ENCODE measurements at places on chromosomes 11 and 22.

- no peak for DNase-seq
Measured at GRCh38 chr11:68200639-68201038, 12.5 kb downstream of the KMT5B start.

DNA sequence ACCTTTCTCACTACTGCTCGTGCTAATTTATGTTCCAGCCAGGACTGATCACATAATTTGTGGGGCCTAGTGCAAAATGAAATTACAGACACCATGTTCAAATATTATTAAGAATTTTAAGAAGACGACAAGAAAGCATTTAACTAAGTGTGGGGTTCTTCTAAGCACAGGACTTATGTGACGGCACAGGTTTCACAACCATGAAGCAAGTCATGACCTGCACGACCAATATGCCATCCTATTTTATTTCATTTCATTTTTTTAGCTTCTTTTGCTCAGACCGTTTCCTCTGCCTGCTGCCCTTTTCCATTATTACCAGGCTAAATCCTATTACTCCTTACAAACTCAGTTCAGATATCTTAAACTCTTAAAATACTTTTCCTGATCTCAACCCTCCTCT lies 462.5 kb downstream of the AASDHPPT start:
- DNase-seq: no peak

- DNase-seq: no peak
Measured at GRCh38 chr22:36116127-36116526, 44.4 kb downstream of the APOL3 start.

DNA sequence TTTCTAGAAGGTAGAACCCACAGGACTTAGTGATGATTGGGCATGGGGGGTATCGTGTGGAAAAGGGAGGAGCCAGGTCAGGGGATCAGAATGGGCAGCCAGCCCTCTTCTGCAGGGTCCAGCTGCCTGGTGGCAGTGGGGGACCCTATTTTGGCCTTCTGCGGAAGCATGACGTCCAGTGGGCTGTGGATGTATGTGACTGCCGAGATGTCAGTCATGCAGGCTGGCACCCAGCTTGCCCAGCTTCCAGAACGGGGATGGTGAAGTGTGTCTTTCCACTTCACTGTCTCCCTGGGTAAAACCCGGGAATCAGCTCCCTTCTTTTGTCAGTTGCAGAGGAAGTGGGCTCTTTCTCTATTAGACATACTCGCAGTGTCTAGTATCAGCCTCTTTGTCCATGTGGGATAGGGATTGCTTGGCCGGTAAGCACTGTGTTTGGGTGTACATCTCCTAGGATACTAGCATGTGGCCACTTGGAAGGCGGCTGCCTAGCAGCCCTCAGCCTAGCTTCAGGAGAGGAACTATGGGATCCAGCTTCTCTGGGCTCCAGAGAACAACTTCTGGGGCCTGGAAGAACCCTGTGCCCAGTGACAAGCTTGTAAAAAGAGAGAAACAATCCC lies 51.4 kb downstream of the GRIK4 start:
- DNase-seq: no peak

DNA sequence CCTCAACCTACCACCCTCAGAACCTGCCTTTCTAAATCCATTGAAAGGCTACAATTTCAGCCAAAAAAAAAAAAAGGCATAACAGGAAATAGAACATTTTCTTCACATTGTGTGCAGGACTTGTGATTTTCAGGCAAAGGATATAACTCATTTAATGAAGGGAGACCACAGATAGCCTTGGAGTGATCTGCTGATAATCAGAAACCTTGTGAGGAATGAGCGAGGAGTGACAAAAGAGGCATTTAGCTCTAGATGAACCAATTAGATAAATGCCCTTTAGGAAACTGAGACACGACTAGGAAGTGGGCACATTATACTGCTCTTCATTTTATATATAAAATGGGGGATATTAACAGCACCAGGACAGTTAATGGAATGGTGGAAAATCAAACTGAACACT lies 216.5 kb upstream of the GRIA4 start:
- DNase-seq: no peak

- DNase-seq: no peak
Measured at GRCh38 chr22:42683578-42684283, 34.5 kb upstream of the CYB5R3 start.

DNA sequence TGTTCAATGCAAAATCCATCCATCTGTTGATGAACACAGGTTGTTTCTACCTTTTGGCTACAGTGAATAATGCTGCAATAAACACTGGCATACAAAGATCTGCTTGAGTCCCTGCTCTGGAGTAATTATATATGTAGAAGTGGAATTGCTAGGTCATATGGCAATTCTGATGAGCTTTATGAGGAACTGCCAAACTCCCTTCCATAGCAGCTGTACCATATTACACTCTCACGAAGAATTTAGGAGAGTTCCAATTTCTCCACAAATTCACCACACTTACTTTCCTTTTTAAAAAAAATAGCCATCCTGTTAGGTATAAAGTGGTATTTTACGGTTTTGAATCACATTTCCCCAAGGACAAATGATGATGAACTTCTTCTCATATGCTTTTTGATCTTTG lies 62.2 kb downstream of the RSF1 start:
- DNase-seq: no peak

- no peak for DNase-seq
Measured at GRCh38 chr11:97729546-97730272, 1291.0 kb upstream of the CNTN5 start.

DNA sequence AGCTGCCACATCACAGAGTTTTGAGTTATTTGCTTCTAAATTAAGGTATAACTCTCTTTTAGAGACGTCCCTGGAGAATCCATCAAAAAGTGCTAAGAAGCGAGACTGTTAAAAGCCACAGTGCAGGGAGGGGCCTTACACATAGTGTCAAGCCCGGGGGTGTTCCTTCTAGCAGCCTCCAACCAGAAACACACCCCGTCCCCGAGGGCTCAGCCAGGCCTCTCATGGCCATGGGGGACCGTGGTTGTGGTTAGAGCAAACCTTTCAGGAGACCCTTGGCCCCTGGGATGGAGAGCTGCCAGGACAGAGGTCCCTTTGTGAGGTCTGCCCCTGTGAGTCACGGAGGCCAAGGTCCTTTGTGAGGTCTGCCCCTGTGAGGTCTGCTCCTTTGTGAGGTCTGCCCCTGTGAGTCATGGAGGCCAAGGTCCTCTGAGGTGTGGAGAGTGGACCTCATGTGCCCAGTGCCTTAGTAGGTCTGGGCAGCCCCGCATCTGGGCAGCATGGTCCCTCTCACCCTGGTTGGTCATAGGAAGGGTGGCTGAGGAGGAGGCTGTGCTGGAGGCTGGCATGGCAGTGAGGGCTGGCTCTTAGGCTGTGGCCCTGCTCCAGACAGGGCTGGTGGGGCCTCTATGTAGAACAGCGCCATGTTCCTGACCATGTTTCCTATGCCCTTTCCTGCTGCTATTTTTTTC lies 5.4 kb downstream of the GNAZ start:
- no peak for DNase-seq

- DNase-seq: no peak
Measured at GRCh38 chr11:122917311-122917710, 34.8 kb downstream of the JHY start.

DNA sequence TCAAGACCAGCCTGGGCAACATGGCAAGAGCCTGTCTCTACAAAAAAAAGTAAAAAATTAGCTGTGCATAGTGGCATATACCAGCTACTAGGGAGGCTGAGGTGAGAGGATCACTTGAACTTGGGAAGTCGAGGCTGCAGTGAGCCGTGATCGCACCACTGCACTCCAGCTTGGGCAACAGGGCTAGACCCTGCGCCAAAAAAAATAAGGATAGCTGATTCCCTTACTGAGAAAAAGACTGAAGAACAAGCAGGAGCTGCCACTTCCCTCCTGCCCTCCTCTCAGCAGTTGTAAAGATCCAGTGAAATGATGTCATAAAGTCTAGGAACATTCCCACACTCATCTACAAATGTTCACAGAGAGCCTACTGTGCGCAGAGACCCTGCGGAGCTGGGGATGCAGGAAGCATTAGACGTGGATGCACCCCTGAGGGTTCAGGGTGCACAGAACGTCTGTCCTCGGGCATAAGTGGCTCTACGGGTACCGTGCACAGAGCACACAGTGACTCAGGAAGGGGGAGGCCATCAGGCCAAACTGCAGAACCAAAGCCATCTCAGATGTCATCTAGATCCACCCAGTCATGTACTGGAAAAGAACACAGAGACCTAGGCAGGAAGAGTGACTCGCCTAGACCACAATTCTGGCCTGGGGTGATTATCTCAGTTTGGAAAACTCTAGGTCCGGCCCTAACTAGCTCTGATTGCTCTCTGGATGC lies 11.7 kb downstream of the SEC14L2 start:
- no peak for DNase-seq

DNA sequence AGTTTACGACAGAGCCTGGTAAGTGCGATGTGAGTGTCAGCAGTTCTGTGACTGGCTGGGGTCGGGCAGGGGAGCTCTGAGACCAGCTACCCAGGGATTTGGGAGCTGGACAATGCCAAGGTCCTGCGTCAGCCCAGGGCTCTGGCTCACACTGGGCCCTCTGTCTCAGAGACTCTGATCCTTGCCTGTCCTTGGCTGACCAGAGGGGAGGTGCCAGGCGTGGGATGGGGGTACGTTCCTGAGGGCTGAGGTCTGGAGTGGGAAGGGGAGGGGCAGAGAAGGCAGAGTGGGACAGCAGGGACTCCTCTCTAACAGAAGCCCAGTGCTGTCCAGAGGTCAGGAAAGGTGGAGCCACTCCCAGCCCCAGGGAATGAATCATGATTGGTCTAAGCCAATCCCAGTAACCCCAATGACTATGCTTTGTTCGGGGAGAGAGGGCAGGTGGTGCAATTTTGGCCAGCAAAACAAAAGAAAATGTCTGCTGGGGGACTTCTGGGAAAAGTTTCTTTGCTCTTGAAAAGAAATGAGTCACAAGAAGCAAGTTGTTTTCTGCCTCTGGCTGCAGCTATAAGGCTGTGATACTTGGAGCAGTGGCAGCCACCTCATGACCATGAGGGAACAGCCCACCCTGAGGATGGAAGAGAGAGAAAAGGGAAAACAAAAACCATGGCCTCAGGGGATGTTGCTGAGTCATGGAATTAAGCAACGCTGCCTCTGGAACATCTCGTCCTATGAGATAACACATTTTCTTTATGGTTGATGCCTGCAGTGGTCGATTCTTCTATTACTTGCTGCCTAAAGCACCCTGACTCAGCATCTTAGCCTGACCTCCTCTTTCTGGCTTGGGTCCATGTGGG lies 108.3 kb downstream of the CHST1 start:
- DNase-seq: no peak

- no peak for DNase-seq
Measured at GRCh38 chr11:11391169-11391568, 38.1 kb upstream of the CSNK2A3 start.

DNA sequence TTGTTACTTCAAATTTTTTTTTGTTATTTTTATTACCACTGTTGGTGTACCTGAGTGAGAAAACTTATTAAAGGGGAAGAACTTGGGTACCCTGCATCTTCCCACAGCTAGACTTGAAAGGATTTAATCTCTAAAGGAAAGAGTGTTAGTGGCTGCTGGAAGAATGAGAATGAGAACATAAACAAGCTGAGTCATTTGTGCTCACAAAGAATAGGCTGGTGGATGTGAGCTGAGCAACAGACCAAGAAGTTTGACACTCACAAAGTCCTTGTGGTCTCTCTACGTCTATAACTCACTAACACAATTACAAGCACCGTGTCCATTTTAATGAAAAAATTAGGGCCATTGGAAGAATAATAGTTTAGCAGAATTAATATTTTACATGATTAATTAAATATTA lies 217.6 kb upstream of the ANO5 start:
- DNase-seq: no peak

- DNase-seq: no peak
Measured at GRCh38 chr11:10108915-10109680, 184.9 kb downstream of the SBF2 start.

DNA sequence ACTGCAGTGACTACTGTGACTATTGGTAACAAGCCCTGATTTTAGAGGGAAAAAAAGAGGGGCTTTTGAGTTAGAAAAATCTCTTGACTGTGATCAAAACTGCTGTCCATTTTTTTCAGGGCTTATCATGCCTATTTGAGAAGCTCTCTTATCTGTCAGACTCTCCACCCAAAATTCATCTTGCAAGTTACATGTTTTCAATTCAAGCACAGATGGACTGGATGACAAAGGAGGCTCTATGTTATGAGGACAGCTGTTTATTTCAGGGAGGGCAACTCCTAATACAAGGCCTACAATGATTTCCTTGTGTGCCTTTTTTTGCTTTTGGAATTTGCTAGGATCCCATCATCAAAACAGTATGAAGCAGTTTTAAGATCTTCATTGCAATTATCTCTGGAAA lies 35.2 kb upstream of the USP47 start:
- no peak for DNase-seq

DNA sequence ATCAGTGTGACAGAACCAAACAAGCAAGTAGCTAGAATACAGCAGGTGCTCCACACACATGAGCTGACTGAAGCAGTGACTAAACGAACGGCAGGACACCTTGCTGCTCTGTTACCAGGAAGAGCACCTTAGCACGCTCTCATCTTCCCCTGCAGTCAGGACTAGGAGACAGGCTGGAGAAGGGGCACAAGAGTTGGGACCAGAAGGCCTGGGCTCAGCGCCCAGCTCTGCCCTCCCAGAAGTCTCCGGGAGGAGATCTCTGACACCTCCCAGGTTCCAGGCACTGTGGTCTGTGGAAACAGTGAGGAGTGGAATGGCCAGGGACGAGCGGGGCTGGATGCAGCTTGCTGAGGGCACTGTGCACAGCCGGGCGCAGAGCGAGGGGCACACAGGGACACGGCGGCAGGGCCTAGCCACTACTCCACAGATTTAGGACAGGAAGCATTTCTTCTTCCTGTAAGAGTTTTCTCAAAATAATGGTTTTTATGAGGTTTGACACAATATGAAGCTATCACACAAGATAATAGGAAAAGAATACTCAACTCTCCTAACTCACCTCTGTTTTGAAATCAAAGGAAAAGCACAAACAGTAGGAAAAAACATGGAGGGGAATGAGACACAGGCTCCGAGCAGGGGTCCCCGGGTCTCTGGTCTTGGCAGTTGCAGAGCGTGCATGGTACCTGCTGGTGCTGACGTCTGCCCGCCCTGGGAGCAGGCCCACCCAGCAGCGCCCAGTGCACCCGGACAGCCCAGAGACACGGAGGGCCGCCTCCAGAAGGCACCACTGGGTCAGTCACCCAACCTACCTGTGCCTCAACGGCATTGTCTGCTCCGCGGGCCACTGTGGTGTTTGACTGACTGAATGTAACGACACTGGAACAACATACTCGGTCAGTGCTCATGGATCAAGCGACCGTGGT lies 67.6 kb downstream of the NCAPD3 start:
- DNase-seq: no peak

DNA sequence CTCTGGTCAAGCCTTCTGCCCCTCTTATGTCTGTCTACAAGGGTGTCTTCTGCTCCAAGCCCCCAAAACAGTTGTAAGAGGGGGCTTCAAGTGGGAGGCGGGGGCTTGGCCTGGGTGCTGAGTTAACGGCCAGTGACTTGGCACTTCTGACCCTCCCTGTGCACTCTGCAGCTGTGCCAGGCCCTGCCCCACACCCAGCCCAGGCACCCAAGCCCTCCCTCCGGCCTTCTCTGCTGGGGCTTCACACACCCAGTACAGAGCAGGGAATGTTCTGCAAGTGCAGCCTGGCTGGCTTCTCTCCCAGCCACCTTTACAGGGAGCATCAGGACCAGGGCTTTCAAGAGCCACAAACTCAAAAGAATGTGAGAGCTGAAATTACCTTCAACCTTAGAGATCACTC lies 3.8 kb downstream of the TMEM121B start:
- no peak for DNase-seq

- DNase-seq: no peak
Measured at GRCh38 chr22:36256478-36256877, 3.5 kb downstream of the APOL1 start.

Data from T follicular helper cell (primary cell).